Sigmoid colon (tissue), 7 donors: ENCODE measurements at places on chromosomes 3 and 15.
A peak's percentile ranks its signal among the peaks of the same experiment; 100 is the strongest.

DNA sequence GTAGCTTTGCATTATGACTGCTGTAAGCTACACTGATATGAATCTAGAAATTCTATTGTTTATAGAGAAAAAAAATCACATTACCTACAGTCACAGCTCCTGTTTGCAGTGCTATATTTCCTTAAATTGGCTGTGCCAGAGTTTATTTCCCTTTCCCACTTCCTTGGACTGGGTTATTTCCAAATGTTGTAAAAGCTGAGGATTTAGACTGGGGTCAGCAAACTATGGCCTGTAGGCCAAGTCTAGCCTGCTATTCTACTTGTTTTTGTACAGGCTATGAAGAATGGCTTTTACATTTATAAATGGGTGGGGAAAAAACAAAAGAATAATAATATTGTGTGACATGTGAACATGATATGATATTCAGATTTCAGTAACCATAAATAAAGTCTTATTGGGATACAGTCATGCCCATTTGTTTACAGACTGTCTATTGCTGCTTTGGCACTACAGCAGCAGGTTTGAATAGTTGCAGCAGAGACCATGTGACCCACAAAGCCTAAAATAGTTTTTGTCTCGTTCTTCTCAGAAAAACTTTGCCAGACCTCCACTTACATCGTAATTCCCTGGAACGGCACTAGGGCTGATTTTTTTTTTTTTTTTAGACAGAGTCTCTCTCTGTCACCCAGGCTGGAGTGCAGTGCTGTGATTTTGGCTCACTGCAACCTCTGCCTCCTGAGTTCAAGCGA lies 7.8 kb downstream of the GLDN start:
- no peak overlapping the region for H3K4me3 ChIP-seq
- no peaks in the 10 kb centered on the region for H3K36me3 ChIP-seq
- H3K27me3 ChIP-seq = no peaks in the 10 kb centered on the region
- H3K27ac ChIP-seq = peak overlapping the region; percentile 28
- no peak for DNase-seq

DNA sequence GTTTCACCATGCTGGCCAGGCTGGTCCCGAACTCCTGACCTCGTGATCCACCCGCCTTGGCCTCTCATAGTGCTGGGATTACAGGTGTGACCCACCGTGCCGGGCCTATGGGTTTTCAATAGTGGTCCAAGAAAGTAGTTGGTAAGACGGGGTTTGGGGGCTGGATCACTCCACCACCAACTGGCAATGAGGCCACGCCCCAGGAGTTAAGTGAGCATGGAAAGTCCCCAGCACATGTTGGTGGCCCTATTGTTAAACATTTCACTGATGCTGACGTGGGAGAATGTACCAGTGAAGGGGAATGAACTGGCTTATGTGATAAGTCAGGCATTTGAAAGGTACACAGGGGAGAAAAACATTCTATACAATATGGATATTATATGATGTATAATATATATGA lies 80.4 kb downstream of the CHRD start:
- no peak overlapping the region for H3K4me3 ChIP-seq
- H3K4me1 ChIP-seq = no peaks in the 10 kb centered on the region
- H3K36me3 ChIP-seq = no peaks in the 10 kb centered on the region
- H3K27ac ChIP-seq = no peak overlapping the region
- DNase-seq = no peak

DNA sequence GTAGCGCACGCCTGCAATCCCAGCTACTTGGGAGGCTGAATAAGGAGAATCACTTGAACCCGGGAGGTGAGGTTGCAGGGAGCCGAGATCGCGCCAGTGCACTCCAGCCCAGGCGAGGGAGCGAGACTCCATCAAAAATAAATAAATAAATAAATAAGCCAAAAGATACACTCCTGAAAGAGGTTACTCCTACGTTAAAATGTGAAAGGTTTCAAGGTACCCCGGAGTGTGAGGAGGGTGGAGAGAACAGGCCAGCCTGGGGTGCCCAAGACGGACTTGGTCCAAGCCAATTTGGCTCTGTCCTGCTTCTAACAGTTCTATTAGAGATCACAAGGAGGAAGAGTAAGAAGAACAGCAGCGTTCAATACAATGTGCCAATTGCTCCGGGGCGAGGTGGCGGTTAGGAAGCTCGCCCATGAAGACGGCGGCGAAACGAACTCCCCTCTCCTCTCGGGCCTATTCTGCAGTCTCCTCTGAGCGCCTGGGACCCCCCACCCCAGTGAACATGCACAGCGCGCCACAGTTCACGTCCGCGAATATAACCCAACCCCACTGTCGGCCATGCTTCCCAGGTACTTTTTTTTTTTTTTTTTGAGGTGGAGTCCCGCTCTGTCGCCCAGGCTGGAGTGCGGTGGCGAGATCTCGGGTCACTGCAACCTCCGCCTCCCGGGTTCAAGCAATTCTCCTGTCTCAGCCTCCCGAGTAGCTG lies 942 bp downstream of the ELP6 start:
- H3K27me3 ChIP-seq = no peaks in the 10 kb centered on the region
- peaks cover 7% of the 10 kb centered on the region for H3K36me3 ChIP-seq
- DNase-seq = peak; percentile 66
- peak overlapping the region; percentile 96 for H3K27ac ChIP-seq
- H3K4me1 ChIP-seq = no peaks in the 10 kb centered on the region
- H3K4me3 ChIP-seq = peak overlapping the region; percentile 75

GRCh38 chr15:92683511-92683834 lies 27.9 kb upstream of the FAM174B start:
- H3K36me3 ChIP-seq = no peaks in the 10 kb centered on the region
- DNase-seq = peak; percentile 75
- H3K27ac ChIP-seq = no peak overlapping the region
- H3K4me1 ChIP-seq = peaks cover 7% of the 10 kb centered on the region
- H3K27me3 ChIP-seq = no peaks in the 10 kb centered on the region

GRCh38 chr15:39642011-39642640 lies 61.2 kb downstream of the THBS1 start:
- DNase-seq = no peak
- no peak overlapping the region for H3K4me3 ChIP-seq
- H3K27me3 ChIP-seq = no peaks in the 10 kb centered on the region
- peaks cover 44% of the 10 kb centered on the region for H3K4me1 ChIP-seq
- H3K36me3 ChIP-seq = no peaks in the 10 kb centered on the region

DNA sequence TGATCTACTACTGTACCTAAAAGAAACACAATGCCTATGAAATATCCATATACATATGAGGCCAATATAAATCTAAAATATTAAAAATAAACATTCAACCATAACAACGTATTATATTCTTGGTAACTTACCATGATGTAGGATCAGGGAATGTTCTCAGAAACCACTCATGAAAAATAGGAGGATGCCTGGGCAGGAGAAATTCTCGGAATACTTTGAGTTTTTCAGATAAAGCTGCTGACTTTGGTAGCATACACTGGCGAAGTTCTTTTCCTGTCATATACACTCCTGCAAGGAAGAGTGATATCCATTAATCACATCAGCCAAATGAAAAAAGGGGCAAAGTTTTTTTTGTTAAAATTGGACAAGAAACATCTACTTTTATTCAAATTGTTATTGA lies 11.3 kb upstream of the XRN1 start:
- peaks cover 3% of the 10 kb centered on the region for H3K36me3 ChIP-seq
- no peak for DNase-seq

DNA sequence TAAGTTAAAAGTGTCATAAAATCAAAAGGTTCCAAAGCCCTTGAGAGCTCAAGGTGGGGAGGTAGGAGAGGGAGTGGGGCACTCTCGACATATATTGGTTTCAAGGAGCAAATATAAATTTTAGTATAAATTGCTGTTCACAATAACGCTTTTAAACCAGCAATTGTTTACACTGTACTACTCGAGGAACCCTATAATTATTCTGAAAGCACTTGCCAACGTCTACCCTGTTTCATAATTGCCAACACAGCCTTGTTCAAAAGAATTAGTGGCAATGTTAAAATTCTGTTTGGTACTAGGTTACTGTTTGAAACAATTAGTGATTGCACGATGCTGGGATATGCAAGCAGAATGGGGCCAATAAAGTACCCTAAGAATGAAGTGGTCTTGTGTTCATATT lies 76.3 kb upstream of the ICE2 start:
- no peak overlapping the region for H3K27ac ChIP-seq
- H3K27me3 ChIP-seq = no peaks in the 10 kb centered on the region
- no peak overlapping the region for H3K4me3 ChIP-seq
- no peaks in the 10 kb centered on the region for H3K36me3 ChIP-seq

DNA sequence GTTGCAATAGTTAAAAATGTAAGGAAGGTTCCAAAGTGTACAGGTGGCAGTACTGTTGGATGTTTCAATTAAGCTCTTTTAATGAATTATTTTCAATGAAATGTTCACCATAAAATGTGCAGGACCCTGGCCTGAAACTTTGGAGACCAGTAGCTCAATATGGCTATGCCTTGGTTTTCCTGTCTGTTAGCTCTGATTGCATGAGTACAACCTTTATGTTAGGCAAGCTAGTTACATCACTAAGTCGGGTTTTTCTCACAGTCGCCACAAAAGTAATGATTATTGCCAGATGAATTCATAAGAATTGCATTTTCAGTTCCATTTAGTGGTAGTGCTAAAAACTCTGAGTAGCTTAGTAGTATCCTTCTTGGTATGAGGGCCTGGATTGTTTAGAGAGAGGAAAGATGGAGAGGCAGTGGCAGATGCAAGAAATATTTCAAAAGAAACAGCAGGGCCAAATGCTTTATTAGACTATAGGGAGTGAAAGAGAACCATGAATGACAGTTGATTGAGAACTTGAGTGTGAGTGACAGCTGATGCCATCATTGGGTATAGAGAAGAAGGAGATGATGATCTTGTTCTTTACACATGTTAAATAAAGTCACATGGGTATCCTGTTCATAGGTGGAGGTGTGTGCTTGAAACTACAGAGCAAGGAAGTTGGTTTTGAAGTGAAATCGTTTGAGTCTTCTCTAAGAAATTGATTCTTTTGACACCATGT lies 109.5 kb downstream of the AKAP13 start:
- H3K4me3 ChIP-seq = no peak overlapping the region
- no peak for DNase-seq
- H3K36me3 ChIP-seq = no peaks in the 10 kb centered on the region
- H3K27ac ChIP-seq = no peak overlapping the region

DNA sequence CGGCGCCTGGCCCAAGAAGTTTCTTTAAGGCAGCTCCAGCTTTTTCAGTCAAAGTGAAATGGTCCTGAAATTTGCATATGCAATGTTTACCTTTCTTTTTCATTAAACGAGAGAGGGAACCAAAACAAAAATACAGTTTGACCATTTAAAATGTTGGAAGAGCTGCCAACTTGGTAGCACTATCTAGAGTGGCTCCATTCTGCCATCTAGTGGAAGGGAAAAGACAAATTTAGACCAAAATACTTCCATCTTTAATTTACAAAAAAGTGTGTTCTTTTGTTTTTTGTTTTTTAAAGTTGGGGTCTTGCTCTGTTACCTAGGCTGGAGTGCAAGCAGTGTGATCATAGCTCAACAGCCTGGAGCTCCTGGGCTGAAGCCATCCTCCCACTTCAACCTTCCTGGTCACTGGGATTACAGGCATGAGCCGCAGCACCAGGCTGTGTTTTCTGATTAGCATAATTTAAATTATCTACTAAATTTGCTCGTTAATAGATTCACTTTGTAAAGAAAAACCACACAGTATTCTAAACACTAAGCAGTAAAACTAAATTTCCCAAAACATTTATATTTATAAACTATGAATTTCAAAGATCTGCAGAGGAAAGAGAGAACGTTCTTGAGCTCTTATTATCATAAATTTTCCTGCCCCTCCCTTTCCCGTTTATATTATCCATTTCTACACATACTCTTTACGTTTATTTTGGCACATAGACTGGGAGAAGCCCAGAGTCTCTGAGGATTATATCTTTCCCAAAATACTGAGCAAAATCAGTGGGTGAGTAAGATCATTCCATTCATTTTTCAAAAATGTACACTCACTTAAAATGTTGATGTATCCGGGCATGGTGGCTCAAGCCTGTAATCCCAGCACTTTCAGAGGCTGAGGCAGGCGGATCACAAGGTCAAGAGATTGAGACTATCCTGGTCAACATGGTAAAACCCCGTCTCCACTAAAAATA lies 15.4 kb upstream of the RFC4 start:
- H3K4me3 ChIP-seq = no peak overlapping the region
- DNase-seq = no peak
- peaks cover 16% of the 10 kb centered on the region for H3K27me3 ChIP-seq

- no peaks in the 10 kb centered on the region for H3K27me3 ChIP-seq
- H3K36me3 ChIP-seq = no peaks in the 10 kb centered on the region
- no peak overlapping the region for H3K27ac ChIP-seq
- no peaks in the 10 kb centered on the region for H3K4me1 ChIP-seq
- DNase-seq = no peak
These were observed 15.8 kb downstream of the TP63 start for GRCh38 chr3:189646853-189647542.

- no peak overlapping the region for H3K4me3 ChIP-seq
- H3K27me3 ChIP-seq = no peaks in the 10 kb centered on the region
- H3K36me3 ChIP-seq = no peaks in the 10 kb centered on the region
- DNase-seq = no peak
- H3K4me1 ChIP-seq = peaks cover 11% of the 10 kb centered on the region
These were observed 15.2 kb upstream of the TMEM212 start for GRCh38 chr3:171827836-171828458.

GRCh38 chr3:1515882-1516281 lies 423.1 kb downstream of the CNTN6 start:
- H3K27me3 ChIP-seq = no peaks in the 10 kb centered on the region
- H3K36me3 ChIP-seq = no peaks in the 10 kb centered on the region
- no peak for DNase-seq
- H3K27ac ChIP-seq = no peak overlapping the region
- H3K4me3 ChIP-seq = no peak overlapping the region

DNA sequence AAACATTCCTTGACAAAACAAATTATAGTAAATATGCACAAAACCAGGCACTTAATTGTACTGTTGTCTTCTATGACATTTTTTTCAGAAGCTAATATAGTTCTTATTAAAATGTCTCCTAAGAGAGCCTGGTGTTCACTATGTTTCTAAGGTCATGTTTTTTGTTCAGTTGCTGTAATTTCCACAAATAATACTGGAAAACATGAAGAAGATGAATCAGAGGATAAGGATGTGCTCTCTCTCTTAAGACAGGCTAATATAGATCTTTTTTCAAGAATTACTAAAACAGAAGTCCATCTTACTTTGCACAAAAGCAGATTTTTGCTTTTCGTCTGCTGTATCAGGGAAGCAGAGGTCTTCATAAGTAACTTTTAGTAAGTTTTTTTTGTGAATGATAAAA lies 823.0 kb upstream of the NECTIN3 start:
- H3K4me1 ChIP-seq = no peaks in the 10 kb centered on the region
- no peaks in the 10 kb centered on the region for H3K27me3 ChIP-seq
- no peak overlapping the region for H3K27ac ChIP-seq
- H3K36me3 ChIP-seq = no peaks in the 10 kb centered on the region
- no peak overlapping the region for H3K4me3 ChIP-seq

GRCh38 chr15:65259367-65259797 lies 27.3 kb downstream of the PARP16 start:
- peaks cover 5% of the 10 kb centered on the region for H3K36me3 ChIP-seq
- H3K27me3 ChIP-seq = no peaks in the 10 kb centered on the region
- peak overlapping the region; percentile 82 for H3K27ac ChIP-seq
- H3K4me3 ChIP-seq = no peak overlapping the region
- no peaks in the 10 kb centered on the region for H3K4me1 ChIP-seq
- DNase-seq = peak; percentile 94

- DNase-seq = no peak
- H3K27me3 ChIP-seq = no peaks in the 10 kb centered on the region
- no peaks in the 10 kb centered on the region for H3K4me1 ChIP-seq
- no peaks in the 10 kb centered on the region for H3K36me3 ChIP-seq
These were observed 151.5 kb downstream of the ALCAM start for GRCh38 chr3:105518203-105518602.

GRCh38 chr3:112874725-112875124 lies 28.1 kb upstream of the CD200R1L start:
- no peaks in the 10 kb centered on the region for H3K27me3 ChIP-seq
- H3K4me1 ChIP-seq = no peaks in the 10 kb centered on the region
- DNase-seq = no peak
- H3K27ac ChIP-seq = no peak overlapping the region
